ENCODE measurements at places on chromosomes 1 and 21.

DNA sequence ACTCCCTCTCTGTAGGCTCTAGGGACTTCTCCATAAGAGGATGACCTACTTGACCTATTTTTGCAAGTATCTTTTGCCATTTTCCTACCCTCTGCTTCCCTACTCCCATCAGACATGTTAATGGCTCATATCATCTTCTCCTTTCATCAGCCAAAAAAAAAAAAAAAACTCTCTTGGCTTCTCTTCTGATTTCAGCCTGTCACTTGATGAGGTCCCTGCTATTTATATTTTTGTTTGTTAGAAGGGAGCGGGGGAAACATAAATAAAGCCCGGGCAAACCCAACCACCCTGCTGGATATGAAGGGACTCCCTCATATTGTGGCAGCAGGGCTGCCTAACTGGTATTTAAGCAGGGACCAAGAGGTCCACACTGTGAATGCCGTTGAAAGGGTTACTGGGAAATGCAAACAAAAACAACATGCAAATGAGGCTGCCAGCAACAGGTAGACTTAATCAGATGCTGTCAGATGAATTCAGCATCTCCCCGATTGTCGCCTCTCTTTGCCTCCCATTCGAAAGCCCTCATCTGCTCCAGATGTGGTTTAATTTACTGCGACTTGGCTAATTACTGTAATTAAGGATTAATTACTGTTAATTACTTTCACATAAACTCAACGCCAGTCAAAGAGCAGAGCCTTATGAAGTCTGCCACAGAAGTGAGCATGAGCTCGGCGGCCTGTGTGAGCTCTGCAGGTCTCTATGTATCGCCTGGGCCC, 172.3 kb downstream of the PBX1 start:
- no peak for DNase-seq

- no peak for DNase-seq
Measured at GRCh38 chr21:19981938-19982337, 1016.3 kb upstream of the NCAM2 start.

DNA sequence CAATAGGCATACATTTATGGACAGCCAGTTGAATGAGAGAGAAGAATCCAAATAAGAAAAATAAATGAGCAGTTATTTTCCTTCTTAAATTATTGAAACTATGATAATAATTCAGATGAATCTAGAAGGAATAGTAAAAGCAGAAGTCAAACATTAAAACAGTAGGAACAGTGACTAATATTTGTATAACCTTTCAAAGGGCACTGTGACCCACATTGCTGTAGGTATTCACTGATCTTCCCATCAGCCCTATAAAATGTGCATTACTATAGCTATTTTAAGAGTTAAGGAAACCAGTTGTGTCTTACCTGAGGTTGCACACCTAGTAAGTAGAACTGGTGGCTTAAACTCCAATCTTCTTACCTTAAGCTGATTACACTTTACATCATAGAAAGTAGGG, 102.8 kb upstream of the ARTN start:
- DNase-seq, result no peak

GRCh38 chr1:4170548-4171340, 270.7 kb upstream of the C1orf174 start:
- no peak for DNase-seq

DNA sequence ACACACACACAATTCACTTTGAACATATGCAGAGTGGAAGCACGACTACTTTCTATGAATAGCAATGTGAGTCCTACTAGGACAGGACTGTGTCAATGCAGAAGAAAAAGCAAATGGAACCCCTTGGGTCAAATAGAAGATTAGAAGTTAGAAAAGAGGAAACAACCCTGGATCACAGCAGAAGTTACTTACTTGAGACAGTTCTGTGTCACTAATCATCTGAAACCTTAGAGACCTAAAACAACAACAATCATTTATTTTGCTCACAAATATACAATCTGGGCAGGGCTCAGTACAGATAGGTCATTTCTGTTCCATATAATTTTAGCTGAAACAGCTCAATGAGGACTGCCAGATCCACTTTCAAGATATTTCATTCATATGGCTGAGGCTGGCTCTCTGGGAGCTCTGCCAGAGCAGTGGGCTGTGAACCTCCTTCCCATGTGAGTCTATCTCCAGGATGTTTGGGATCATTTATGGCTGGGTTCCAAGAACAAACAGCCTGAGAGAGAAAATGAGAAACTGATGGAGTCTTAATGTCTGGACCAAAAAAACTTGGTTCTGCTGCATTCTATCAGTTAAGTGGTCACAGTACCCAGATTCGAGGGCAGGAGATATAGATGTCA, 42.5 kb upstream of the IL10 start:
- no peak for DNase-seq

DNA sequence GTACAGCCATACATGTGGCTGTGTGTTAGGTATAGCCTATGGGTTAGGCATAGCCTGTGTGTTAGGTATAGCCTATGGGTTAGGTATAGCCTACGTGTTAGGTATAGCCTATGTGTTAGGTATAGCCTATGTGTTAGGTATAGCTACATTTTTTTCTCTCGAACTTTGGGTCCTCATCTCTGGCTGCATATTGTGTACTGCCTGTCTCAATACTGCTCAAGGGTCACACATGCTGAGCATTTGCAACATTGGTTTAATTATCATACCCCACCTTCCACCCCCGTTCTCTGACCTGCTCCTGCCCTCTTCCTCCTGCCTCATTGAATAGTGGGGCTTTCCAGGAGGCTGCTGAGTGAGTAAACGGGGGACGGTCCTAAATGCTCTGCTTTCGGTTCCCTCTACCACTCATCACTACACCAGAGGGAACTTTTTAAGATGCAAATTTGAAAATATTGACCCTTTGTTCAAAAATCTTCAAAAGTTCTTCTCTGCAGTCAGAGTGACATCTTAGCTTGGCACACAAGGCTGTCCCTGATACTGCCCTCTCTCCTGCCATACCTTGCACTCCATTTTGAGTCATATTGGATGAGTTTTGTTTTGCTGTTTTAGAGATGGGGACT, 17.8 kb downstream of the OR2B11 start:
- DNase-seq, result no peak

- DNase-seq, result no peak
Measured at GRCh38 chr1:3340548-3341235, 113.8 kb upstream of the ARHGEF16 start.

GRCh38 chr1:91606546-91607078, 106.0 kb downstream of the CDC7 start:
- no peak for DNase-seq

DNA sequence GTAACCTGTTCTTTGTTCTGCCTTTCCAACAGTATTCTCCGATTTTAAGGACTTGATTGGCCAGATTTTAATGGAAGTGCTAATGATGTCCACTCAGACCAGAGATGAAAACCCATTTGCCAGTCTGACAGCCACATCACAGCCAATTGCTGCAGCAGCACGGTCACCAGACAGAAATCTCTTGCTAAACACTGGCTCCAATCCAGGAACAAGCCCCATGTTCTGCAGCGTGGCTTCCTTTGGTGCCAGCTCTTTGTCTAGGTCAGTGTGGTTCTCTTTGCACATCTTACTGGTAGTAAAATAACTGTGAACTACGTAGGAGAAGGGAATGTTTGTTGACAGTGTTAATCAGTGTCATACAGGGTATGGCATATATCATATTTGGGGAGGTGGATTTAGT, 72.7 kb downstream of the UBE4B start:
- no peak for DNase-seq

DNA sequence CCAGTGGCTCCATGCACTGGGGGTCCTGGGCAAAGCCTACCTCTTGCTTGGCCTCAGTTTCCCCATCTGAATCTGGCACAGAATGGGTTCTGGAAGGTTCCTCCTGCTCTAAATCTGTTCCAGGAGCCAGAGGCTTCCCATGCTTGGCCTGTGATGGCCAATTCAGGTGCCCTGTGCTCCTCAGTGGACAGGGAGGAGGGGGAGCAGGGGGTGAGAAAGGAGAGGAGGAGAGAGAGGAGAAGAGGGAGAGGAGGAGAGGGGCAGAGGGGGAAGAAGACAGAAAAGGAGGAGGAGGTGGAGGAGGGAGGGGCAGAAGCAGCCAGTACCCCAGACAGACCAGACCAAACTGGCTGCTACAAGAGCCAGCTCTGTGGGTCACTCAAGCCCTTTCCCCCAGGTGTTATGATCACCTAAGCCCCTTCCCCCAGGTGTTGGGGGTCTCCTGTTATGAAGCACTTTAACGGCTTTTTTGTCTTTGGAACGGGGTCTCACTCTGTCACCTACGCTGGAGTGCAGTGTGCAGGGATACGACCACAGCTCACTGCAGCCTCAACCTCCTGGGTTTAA, 43.7 kb downstream of the TRIM11 start:
- DNase-seq, result no peak

DNA sequence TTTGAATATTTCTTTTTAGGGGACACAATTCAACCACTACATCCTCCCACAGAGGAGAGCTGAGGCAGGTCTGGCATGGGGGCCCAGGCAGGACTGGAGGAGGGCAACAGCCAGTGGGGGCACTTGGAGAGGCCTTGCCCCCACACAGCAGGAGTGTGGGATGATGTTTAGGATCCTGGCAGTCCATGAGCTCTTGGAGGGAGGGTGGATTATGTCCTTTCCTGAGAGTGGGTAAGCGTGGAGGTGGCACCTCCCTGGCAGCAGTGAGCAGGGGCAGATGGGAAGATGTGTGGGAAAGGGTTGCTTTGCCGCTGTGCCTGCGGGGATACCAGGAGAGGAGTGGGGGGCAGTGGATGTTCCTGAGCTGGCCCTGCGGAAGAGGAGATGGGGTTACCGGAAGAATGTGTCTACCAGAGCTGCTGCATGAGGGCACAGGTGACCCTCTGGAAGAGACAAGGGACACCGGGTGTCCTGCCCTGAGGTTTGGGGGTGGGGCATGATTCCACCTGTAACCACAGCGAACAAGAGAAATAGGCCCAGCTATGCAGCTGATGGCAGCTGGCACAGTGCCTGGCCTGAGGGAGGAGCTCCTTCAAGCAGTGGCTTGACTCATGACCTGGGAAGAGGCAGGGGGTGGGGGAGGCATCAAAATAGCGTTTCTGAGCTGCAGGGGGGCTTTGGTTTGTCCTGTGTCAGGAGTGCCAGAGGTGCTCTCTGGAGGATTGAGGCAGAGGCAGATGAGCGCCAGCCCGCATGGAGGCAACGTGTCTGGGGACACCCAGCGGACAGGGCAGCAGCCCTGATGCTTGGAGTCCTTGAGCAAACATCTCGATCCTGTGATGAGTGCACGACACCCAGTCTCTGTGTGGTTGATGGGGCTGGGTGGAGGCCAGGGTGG, 123.9 kb upstream of the TMPRSS2 start:
- DNase-seq, result no peak

DNA sequence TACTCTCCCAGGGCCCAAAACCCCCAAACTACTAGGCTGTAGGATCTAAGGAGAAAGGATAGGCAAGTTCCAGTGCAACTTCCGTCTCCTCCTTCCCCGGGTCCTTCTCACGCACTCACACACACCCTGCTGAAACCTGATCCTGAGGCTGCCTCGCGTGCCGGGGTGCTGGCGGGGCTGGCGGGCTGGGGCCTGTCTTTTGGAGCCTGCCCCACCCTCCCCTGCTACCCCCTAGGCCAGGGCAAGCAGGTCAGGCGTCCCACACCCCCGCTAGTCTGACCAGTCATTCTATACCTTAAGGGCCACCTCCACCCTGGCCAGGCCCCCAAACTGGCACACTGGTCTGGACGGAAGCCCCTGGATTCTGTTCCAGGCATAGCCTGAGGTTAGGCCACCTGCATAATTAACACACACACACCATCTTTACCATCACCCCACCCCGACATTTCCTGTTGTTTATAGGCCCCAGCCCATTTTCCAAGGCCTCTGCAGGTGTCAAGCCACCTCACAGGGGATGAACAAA, 48.3 kb upstream of the ARTN start:
- DNase-seq, result no peak

- DNase-seq, result peak; percentile 39
Measured at GRCh38 chr1:47262787-47263413, 30.9 kb upstream of the TAL1 start.

GRCh38 chr1:10181154-10181553, 29.2 kb upstream of the KIF1B start:
- DNase-seq, result no peak

- DNase-seq, result no peak
Measured at GRCh38 chr1:165228676-165229075, 127.8 kb downstream of the LMX1A start.
